ENCODE measurements at places on chromosomes 6 and 20. TPM values are rescaled to one million over a fixed set of nuclear protein-coding genes. Genes with fewer than 3 reads are reported as not detected.

Gene RFX6
- not detected for total RNA-seq

Gene MMUT
- total RNA-seq, result 14.0 TPM

Gene SIRPB2
- not detected for total RNA-seq

DNA sequence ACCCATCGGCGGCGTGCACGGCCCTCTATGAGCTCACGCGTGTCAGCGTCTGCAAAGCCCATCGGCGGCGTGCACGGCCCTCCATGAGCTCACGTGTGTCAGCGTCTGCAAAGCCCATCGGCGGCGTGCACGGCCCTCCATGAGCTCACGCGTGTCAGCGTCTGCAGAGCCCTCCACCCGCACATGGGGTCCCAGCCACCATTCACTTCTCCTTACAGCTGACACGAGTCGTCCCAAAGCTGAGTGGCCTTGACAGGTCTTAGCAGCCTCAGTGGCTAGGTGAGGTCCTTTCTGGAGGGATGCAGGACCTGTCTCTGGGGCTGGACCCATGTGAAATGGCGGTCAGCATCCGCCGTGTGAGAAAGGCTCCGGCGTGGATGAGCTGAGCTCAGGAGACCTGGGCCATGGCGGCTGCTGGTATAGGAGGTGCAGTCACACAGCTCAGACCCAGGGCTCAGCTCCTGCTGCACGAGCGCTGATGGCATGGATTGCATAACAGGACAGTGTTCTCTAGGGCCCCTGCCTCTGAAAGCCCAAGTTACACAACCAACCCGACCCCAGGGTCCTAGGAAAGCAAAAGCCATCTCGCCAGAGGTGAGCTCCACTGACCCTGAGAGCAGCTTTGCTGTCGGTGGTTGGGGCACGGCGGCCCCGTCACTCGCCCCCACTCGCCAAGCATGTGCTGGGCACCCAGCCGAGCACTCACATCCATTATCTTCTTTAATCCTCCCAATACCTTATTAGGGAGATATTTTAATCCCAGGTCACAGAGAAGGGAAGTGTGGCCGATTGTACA, 38.9 kb downstream of the DLL1 start:
- H3K36me3 ChIP-seq, result no peaks in the 10 kb centered on the region
- no peaks in the 10 kb centered on the region for H3K27me3 ChIP-seq
- DNase-seq, result no peak
- H3K4me3 ChIP-seq, result no peak overlapping the region
- no peaks in the 10 kb centered on the region for H3K4me1 ChIP-seq

- peaks cover 21% of the 10 kb centered on the region for H3K4me1 ChIP-seq
- H3K36me3 ChIP-seq, result no peaks in the 10 kb centered on the region
- H3K27me3 ChIP-seq, result no peaks in the 10 kb centered on the region
- DNase-seq, result peak; percentile 50
- peak overlapping the region; percentile 54 for H3K4me3 ChIP-seq
These were observed 10.0 kb upstream of the POU5F1 start for GRCh38 chr6:31180500-31180899.

DNA sequence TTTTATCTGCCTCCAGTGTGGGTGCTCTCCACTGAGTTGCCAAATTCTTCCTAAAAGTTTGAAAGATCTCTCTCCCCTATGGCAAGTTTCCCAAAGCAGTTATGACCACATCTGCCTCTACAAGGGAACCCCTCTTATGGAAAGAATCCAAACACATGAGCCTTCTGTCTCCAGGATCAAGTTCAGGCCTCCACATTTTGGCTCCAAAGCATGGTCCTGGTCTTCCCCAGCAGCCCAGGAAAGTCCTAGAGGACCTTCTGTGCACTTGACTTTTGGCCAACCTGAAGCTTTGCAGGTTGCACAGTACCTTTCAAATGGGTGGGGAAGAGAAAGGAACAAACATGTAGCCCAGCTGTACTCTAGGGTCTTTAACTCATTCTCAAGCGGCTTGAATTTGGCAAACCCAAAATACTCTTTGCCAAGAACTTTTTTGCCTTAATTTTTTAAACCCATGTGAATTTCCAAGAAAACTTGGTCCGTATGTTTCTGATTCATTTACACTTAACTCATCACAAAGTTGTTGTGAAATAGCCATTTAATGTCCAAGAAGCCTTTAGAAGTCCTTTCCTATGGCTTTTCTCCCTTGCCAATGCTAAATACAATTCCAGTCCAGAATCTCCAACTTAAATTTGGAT, 240.1 kb upstream of the TBX18 start:
- DNase-seq, result no peak
- no peak overlapping the region for H3K4me3 ChIP-seq
- H3K27me3 ChIP-seq, result no peaks in the 10 kb centered on the region
- H3K4me1 ChIP-seq, result no peaks in the 10 kb centered on the region
- no peaks in the 10 kb centered on the region for H3K36me3 ChIP-seq

Gene EDN1
- total RNA-seq, result 1.2 TPM

GRCh38 chr6:43707767-43708166, 20.2 kb upstream of the MRPS18A start:
- H3K36me3 ChIP-seq, result no peaks in the 10 kb centered on the region
- H3K27ac ChIP-seq, result no peak overlapping the region
- H3K4me1 ChIP-seq, result no peaks in the 10 kb centered on the region
- H3K4me3 ChIP-seq, result no peak overlapping the region

DNA sequence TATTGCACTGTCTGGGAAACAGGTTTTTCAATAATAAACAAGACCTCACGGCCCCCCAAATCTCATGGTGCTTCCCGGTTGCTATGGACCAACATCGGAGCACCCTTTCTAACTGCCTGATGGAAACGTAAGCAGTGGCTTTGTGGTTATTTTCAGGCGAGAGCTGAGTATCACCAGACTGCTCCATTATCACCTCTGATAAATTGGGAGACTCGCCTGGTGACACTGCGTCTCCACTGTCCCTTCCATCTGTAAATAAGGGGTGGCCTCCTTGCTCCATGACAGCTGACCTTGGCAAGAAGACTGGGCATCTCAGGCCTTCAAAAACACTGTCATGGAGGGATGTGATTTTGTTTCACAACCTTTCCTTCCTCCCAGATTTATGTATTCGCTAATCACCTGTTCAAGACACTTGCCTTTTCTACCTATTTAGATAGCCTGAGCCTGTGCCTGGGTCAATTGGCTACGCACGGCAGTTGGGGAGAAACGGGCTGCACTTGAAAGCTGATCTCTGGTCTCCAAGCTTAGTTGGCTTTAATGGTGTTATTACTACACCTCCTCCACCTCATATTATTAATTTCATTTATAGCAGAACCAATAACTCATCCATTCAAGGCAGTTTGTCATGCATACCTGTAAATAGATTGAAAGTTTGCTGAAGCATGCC, 17.7 kb upstream of the CDH4 start:
- DNase-seq, result no peak
- no peak overlapping the region for H3K27ac ChIP-seq
- H3K27me3 ChIP-seq, result peaks cover 13% of the 10 kb centered on the region
- H3K4me3 ChIP-seq, result no peak overlapping the region
- H3K4me1 ChIP-seq, result no peaks in the 10 kb centered on the region
- no peaks in the 10 kb centered on the region for H3K36me3 ChIP-seq

GRCh38 chr6:56682635-56683034, 39.9 kb upstream of the DST start:
- no peaks in the 10 kb centered on the region for H3K36me3 ChIP-seq
- no peak overlapping the region for H3K4me3 ChIP-seq
- no peak for DNase-seq
- H3K4me1 ChIP-seq, result no peaks in the 10 kb centered on the region

- no peaks in the 10 kb centered on the region for H3K4me1 ChIP-seq
- H3K4me3 ChIP-seq, result no peak overlapping the region
- H3K36me3 ChIP-seq, result no peaks in the 10 kb centered on the region
- no peak overlapping the region for H3K27ac ChIP-seq
These were observed 22.3 kb upstream of the BCAS4 start for GRCh38 chr20:50772420-50773185.

Gene C20orf202
- total RNA-seq, result 0.41 TPM

DNA sequence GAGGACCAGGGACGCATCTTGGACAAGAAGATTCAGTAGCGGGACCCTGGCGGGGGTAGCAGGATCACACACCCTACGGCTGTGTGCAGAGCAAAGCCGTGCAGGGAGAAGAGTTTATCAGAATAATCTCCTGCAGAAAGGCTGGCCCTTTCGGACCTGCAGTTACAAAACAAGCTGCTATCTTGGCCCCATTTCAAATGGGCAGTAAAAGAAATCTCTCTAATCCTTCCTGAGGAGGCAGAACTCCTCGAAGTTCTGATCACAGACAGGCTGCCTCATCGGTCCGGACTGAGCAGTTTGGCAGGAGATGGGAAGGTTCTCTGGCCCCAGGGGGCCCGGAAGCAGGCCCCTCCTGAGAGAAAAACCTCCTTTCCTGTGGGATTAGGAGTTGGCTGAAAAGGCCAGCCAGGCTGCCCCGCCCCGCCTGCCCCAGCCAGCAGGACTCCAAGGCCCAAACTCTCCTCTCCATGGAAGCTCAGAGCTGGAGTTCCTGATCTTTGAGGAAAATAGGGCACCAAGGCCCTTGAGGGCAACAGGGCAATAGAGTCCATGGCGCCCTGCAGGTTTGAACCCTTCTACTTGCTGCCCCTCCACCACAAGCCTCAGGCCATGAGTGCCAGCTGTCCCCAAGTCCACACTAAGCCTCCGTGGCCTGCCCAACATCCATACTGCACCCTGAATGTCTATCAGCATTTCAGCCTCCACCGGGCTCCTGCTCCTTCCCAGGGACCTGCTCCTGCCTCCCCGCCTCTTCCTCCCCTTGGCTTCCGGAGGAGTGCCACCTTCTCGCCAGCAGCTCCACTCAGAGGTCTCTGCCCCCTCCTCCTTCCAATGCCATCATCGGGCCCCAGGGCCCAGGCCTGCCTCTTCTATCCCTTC, 141.3 kb downstream of the PREX1 start:
- no peak for DNase-seq
- H3K27ac ChIP-seq, result no peak overlapping the region

DNA sequence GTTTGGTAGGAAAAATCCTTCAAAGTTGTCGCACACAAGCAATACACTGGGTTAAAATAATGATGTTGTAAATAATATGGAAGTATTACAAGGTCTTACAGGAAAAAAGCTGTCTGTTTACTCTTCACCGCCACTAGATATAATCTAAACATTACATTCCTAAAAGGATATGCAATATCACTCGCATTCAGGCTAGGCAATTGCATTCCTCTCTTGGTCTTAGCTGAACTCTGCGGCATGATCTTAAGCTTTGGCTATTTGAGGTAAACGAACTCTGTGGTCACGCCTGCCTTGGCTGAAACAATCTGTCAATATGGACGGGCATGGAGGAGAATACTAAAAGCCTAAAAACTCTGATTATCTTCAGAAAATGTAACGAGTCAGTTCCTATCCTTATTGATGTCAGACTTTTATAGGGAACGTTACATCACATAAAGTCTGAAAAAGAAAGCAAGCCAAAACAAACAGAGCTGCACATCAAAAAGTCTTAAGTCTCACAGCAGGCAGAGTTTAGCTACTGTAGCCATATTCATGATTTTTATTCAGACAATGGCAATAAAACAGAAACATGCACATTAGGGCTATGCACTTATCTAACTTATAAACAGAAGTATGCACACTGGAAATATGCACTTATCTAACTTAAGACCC, 30.8 kb upstream of the FILIP1 start:
- DNase-seq, result no peak
- H3K4me1 ChIP-seq, result no peaks in the 10 kb centered on the region
- no peaks in the 10 kb centered on the region for H3K36me3 ChIP-seq
- no peak overlapping the region for H3K27ac ChIP-seq
- H3K4me3 ChIP-seq, result no peak overlapping the region

GRCh38 chr6:6749702-6750491, 161.4 kb downstream of the LY86 start:
- no peaks in the 10 kb centered on the region for H3K27me3 ChIP-seq
- no peaks in the 10 kb centered on the region for H3K36me3 ChIP-seq
- H3K27ac ChIP-seq, result no peak overlapping the region
- peaks cover 24% of the 10 kb centered on the region for H3K4me1 ChIP-seq
- DNase-seq, result no peak
- H3K4me3 ChIP-seq, result no peak overlapping the region

Gene HCK
- 0.33 TPM for total RNA-seq

Gene PROCR
- total RNA-seq, result 3.0 TPM

GRCh38 chr6:6538261-6538660, 50.3 kb upstream of the LY86 start:
- no peak for DNase-seq
- no peak overlapping the region for H3K27ac ChIP-seq
- no peaks in the 10 kb centered on the region for H3K36me3 ChIP-seq

DNA sequence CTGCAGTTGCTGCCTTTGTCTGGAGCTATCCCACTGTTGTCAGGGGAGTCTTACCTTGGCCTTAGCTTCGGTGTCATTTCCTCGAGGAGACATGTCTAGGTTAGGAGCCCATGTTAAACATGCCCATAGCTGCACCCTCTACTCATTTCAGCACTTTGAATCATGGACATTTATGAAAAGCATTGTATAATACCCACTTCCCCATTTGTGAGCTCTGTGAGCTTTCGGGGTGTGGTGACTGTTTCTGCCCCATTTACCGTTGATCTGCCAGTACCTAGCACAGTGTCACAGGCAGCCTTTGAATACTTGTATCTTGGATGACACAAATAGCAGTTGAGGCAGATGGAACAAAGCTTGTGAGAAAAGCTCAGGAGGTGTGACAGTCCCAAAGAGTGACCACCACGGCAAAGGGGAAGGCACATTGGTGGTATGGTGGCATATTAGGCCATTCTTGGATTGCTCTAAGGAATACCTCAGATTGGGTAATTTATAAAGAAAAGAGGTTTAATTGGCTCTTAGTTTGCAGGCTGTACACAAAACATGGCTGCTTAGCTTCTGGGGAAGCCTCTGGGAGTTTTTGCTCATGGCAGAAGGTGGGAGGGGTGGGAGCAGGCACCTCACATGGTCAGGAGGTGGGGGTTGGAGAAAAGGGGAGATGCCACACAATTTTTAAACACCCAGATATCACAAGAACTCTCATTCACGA, 42.0 kb downstream of the JARID2 start:
- no peak overlapping the region for H3K27ac ChIP-seq
- no peak overlapping the region for H3K4me3 ChIP-seq
- no peaks in the 10 kb centered on the region for H3K36me3 ChIP-seq
- DNase-seq, result no peak
- H3K27me3 ChIP-seq, result no peaks in the 10 kb centered on the region

DNA sequence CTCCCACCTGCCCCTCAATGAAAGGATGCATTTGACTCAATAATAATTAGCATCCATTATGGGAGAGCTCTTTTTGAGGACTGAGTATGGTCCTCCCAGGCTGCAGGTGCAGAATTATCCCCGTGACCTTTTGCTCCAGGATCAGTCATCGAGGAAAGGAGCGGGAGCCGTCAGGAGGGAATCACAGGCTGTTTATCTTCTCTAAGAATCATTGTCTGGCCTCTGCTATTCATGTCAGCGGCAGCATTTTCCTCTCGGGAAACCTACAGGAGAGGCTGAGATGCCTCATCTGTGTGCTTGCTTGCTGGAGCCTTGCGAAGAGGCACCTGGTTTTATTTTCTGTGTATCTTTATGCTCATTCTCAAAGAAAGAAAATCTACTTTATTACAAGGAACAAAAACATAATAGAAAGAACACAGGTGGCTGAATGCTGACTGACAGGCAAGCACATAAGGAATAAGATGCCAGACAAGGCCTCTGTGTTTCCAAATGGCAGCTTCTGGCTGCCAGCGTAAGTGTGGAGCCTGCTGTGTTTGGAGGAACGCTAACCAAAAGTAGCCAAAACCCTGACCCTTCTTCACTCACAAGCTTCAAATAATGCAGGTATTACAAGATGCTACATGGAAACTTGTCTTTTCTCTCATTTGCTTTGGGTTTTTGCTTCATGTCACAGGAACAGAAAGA, 539.1 kb upstream of the MARCKS start:
- no peak overlapping the region for H3K27ac ChIP-seq
- no peaks in the 10 kb centered on the region for H3K4me1 ChIP-seq
- no peak overlapping the region for H3K4me3 ChIP-seq
- H3K36me3 ChIP-seq, result no peaks in the 10 kb centered on the region
- no peak for DNase-seq

Gene ENTPD6
- total RNA-seq, result 90.9 TPM

All from T-cell (primary cell).